ENCODE measurements at places on chromosomes 2 and 18. TPM values are rescaled to one million over a fixed set of nuclear protein-coding genes. Genes with fewer than 3 reads are reported as not detected.

POTEC gene
- not detected for total RNA-seq

DNA sequence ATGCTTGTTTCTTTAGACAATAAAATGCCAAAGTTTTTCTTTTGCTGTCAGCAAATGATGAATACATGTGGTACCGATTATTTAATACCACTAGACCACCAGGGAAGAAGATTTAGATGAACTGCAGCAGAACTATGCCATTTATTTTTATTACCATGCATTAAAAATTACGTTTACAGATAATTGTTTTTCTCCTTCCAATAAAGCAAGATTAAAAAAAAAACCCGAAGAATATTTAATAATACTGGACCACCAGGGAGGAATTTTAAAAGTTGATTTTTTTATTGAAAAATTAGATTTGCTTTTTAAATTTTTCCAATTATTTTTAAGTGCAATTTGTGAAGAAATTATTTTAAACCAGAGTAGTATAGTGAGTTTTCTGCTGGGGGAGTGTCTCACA, 170.3 kb upstream of the HNRNPA3 start:
- no peak for DNase-seq

DNA sequence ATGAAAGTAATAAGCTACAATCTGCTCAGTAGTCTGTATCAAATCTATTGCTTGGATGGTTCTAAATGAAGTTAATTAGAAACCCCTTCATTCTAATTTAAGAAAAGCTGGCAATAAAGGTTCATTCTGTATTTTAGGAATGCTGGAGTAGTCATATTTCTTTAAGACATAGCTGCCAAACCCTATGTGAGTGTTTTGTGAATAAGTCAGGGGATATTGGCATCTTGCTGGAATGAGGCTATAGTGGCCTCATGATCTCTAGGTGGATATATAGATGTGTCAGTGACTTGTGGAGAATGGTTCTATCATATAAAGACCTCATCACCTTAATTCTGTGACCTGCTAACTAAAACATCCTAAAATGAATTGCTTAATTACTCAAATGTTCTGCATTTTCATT, 196.3 kb downstream of the PDE1A start:
- no peak for DNase-seq

DNA sequence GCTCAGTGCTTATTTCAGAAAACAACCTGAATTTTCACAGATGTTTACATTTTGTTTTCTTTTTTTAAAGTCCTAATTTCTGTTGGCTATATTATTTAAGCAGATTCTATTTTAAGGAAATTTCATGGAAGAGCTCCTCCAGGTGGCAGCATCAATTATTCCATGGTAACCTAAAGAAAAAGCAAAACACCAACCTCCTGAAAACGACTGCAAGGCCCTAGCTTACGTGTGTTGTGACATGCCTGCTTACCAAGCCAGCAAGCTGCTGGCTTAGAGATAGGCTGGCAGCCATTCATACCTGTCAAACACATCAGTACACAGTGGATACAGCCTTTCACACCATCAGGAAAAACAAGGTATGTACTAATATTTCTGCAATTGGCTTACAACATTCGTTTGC, 64.9 kb downstream of the LPIN2 start:
- no peak for DNase-seq

LRRC30 gene
- total RNA-seq, result not detected

GRCh38 chr2:41410011-41410410, 637.8 kb upstream of the PKDCC start:
- no peak for DNase-seq

- DNase-seq, result no peak
These were observed 2.7 kb downstream of the TNP1 start for GRCh38 chr2:216857131-216857550.

CFAP221 gene
- 3.9 TPM for total RNA-seq

ESPNL gene
- 0.74 TPM for total RNA-seq

- DNase-seq, result no peak
These were observed 264.8 kb downstream of the KLHL29 start for GRCh38 chr2:23649819-23650218.

PLEK gene
- total RNA-seq, result 4.4 TPM

- no peak for DNase-seq
These were observed 4.7 kb downstream of the EPG5 start for GRCh38 chr18:45962461-45962860.

GRCh38 chr18:46031741-46032140, 40.3 kb downstream of the PSTPIP2 start:
- no peak for DNase-seq

GRCh38 chr2:88638743-88639142, 11.5 kb upstream of the EIF2AK3 start:
- DNase-seq, result no peak

DYNAP gene
- not detected for total RNA-seq

- DNase-seq, result no peak
These were observed 35.0 kb upstream of the DOK6 start for GRCh38 chr18:69365658-69366057.

- no peak for DNase-seq
These were observed 22.2 kb downstream of the HK2 start for GRCh38 chr2:74856004-74856578.

PLGLB1 gene
- total RNA-seq, result 2.2 TPM

CREG2 gene
- 0.25 TPM for total RNA-seq

NGEF gene
- total RNA-seq, result 4.9 TPM

DNA sequence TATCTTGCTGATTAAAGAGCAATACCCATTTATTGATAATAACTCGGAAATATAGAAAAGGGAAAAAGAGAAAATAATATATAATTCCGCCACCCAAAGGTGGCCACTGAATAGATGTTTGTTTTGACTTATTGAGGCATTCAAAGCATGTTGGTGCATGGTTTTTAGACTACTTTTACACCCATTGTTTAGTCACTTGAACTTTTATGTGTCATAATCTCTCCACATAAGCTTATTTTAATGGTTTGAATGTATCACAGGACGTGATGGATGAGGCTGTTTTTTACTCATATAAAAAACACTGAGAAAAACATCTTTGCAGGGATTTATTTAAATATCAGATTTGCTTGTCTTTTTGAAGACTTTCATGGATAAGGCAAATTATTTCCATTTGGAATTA, 120.4 kb downstream of the ACKR3 start:
- no peak for DNase-seq

GRCh38 chr2:45840481-45840880, 189.0 kb downstream of the PRKCE start:
- DNase-seq, result no peak

ZSWIM2 gene
- not detected for total RNA-seq

- no peak for DNase-seq
These were observed 14.4 kb upstream of the SNED1 start for GRCh38 chr2:240983996-240984498.

DNA sequence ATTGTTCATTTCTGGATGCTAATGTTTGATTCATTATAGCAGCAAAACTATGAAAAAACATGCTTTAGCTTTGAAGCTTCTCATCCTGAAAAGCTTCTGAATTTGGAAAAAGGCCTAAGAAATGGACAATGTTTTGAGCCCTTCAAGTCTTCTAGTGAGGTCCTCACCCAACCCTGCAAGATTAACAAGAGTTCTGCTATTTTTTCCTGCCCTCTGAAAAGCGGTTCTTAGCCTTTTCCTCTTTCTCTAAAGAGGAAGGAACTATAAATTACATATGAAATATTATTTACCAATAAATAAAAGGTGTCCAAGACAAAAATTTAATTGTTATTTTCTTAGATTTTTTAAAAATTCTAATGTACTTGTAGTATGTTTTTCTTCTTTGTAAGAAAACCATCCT, 19.9 kb upstream of the CDH19 start:
- no peak for DNase-seq

- no peak for DNase-seq
These were observed 415.2 kb upstream of the LRRTM4 start for GRCh38 chr2:77937366-77937765.

- DNase-seq, result no peak
These were observed 589 bp upstream of the DAW1 start for GRCh38 chr2:227870710-227871374.

DNA sequence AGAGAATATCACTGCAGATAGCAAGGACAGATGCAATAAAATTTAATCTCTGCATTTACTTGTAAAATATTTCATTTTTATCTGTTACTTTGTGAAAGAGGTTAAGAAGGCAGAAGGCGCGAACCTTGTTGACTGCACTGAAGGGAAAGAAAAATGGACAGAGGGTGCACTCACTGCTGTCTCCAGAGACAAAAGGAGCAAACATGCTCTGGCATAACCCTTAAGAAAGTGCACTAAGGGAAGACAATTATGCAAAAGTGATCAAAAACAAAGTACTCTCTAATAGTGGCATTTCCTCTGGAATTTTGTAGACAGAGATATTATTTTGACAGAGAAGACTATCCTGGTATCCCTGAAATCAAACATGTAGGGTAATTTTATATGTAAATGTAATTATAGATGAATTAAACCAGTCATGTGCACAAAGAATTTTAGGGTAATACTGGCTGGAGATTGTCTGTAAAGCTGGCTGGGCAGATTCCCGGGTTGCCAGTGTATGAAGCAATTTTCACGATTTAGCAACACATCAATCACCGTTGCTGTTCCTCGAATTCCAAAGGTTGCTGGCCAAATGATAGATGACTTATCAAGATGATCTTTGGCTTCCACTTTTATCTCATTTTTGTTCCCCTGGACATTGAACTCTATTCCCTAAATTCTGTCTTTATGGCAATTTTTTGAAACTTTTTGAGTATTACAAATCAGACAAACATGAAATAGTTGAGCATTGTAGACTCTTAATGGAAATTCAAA, 1176.9 kb downstream of the SUCLG1 start:
- no peak for DNase-seq

CABLES1 gene
- 39.3 TPM for total RNA-seq

SCRN3 gene
- total RNA-seq, result 15.7 TPM

- DNase-seq, result no peak
These were observed 122.1 kb downstream of the MGAT5 start for GRCh38 chr2:134375935-134376334.

DNA sequence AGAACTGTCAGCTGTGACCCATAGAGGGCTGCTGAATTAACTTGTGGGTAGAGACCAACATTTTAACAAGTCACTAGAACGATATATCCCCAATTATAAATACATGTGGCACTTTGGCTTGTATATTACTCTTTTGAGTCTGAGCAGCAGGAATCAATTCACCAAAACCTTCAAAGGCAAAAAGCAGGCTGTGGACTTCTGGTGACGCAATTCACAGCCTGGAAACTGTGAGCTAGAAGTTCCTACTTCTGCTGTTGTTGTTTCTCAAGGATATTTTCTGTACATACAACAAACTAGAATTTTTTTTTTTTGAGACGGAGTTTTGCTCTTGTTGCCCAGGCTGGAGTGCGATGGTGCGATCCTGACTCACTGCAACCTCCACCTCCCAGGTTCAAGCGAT, 37.3 kb downstream of the PTCD3 start:
- DNase-seq, result no peak

- DNase-seq, result no peak
These were observed 5.4 kb upstream of the MRPS9 start for GRCh38 chr2:105032476-105032875.

DNA sequence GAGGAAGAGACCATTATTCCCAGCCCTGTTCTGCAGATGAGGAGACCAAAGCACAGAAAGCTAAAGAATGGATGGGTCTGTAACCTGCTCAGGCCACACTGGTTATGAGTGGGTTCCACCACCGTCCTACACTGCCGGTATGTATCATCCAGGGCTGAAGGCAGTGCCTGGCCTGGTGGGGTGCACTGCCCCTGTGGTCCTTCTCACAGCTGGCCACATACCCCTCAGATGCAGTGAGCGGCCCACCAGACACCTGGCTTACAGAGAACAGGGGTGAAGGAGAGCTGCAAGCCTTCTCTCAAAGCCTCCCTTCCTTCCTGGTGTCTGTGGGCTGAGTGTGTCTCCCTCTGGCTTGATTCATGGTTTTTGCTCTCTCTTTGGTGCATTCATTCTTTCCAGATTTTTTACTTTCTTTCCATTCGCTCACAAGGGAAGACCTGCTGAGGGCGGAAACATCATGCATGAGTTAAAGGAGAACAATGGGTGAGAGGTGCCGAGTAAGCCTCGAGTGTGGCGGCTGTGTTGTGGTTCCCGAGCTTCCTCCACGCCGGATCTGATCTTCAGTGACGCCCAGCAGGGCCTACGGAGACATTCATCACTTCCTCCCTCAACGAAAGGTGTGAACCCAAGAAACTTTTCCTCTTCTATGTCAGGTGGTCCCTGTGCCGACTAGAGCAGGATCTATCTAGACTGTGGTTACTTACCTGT, 62.1 kb upstream of the REL start:
- DNase-seq, result peak; percentile 69

DNA sequence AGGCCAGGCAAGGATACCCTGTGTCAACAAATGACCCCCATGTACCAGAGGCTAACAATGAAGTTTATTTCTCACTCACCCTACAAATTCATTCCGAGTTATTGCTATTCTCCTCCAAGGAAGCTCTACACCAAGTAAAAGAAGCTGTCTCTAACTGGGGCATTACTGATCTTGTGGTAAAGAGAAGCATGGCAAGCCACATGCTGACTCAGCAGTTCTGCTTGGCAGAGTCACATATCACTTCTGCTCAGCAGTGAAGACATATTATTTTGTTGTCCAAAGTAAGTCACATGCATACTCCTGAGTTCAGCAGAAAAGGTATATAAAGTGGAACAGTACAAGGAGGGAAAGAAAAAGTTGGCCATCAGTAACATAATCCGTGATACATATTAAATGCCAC, 315.8 kb downstream of the GULP1 start:
- DNase-seq, result no peak

DNA sequence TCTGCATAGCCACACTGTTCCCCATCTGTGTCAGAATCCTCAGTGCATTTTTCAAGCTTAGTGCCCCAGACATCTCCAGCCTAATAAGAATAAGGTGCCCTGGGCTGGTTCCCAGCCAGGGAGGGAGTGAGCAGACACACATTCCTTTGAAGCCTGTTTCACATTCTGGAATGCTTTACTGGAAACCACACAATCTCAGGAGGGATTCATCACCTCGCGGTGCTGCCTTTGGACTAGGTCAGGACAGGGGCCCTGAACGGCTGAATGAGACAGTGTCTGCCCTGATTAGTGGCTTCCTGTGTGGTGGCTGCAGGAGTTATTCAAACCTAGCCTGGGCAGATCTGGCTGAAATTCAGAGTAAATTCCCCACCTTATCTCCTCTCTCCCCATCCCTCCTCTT, 108.0 kb upstream of the LDAH start:
- no peak for DNase-seq

DNA sequence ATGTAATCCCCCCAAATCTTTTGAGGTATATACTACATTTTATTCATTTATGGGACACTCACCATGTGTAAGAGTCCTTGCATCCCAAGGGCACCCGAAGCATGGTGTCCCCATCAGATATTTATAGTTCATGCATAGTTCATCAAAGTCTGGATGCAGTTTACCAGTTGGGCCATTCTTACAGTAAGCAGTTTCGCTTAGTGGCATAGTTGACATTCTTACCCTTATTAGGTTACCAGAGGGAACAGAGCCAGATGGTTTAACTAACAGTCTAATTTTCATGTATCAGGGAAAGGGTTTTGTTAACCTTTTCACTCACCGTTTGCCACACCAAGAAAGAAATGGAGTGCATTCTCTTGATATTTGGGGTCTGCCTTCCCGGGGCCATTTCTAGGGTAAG, 7.1 kb downstream of the ZNF407 start:
- no peak for DNase-seq

- no peak for DNase-seq
These were observed 31.4 kb downstream of the AFG3L2 start for GRCh38 chr18:12345491-12346239.

Data from vagina (tissue), 2 donors.